ENCODE measurements at places on chromosomes 11 and 22. TPM values are rescaled to one million over a fixed set of nuclear protein-coding genes. Genes with fewer than 3 reads are reported as not detected.

DNA sequence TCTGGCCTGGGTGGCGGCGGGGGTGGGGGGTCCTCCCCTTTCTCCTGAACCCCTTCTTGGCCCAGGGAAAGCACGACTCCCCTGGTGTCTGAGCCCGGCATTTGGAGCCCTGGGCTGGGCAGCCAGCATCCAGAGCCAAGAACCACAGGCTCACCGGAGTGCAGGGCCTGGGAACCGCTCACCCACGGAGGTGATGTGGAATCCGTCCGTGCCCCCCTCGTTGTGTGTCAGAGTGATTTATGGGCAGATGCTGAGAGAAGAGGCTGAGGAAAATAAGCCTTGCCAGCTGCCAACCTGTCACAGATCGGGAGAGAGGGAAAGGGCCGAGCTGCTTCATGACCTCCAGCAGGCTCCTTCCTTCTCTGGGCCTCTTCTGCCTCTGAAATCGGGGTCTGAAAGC, 33.7 kb downstream of the WNT11 start:
- no peak for DNase-seq
- peaks cover 23% of the 10 kb centered on the region for H3K4me1 ChIP-seq
- no peak overlapping the region for H3K27ac ChIP-seq
- H3K4me3 ChIP-seq: no peak overlapping the region

The GAL3ST3 gene
- total RNA-seq: not detected

DNA sequence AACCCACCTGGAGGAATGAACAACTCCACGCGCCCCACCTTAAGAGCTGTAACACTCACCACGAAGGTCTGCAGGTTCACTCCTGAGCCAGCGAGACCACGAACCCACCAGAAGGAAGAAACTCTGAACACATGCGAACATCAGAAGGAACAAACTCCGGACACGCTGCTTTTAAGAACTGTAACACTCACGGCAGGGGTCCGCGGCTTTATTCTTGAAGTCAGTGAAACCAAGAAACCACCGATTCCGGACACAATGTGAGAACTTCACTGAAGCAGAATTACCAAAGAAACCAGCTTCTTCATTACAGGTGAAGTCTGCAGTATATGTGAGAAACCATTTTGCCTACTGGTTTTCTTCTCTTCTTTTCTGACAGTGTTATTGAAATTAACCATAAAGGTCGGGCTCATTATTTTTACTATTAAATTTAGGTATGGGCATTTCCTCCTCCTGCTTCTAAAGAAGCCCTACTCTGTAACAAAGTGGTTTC, 303.0 kb downstream of the KCNA4 start:
- H3K27me3 ChIP-seq: no peaks in the 10 kb centered on the region
- DNase-seq: no peak
- H3K4me3 ChIP-seq: no peak overlapping the region
- H3K36me3 ChIP-seq: no peaks in the 10 kb centered on the region
- H3K4me1 ChIP-seq: no peaks in the 10 kb centered on the region

DNA sequence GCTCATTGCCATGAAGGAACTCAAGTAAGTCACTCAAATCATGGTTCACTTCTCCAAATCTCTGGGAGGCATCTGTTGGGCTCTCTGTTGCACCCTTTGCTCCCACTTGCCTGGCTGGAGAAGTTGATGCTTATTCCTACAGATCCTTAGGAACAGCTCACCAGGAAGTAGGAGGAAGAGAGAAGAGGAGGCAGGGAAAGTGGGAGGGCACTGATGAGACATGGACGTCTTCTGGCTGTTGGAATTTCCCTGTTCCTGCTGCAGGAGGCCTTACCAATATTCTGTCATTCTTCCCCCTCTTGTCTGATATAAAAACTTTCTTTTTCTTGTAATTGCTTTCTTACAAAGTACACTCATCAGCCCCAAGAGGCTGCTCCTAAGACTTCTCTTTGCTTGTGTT, 13.6 kb downstream of the POLR2F start:
- peaks cover 4% of the 10 kb centered on the region for H3K36me3 ChIP-seq
- H3K27ac ChIP-seq: no peak overlapping the region
- DNase-seq: no peak
- H3K27me3 ChIP-seq: no peaks in the 10 kb centered on the region
- H3K4me1 ChIP-seq: peaks cover 1% of the 10 kb centered on the region

DNA sequence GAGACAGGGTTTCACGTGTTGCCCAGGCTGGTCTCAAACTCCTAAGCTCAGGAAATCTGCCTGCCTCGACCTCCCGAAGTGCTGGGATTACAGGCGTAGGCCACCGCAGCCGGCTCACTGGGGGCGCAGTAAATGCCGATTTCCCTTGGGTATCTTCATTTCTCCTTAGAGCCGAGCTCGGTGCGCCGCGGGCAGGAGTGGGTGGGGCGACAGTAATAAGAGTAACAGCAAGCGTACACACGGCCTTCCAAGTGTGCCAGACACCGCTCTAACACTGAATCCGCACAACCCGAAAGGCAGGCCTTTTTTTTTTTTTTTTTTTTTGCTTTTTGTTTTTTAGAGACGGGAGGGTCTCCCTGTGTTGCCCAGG, 500 bp upstream of the ADSL start:
- H3K4me3 ChIP-seq: peak overlapping the region; percentile 99
- H3K4me1 ChIP-seq: peaks cover 50% of the 10 kb centered on the region
- H3K27me3 ChIP-seq: no peaks in the 10 kb centered on the region
- peak overlapping the region; percentile 99 for H3K27ac ChIP-seq
- peak; percentile 64 for DNase-seq

- H3K4me1 ChIP-seq: no peaks in the 10 kb centered on the region
- DNase-seq: no peak
- no peaks in the 10 kb centered on the region for H3K36me3 ChIP-seq
- H3K27ac ChIP-seq: no peak overlapping the region
- H3K4me3 ChIP-seq: no peak overlapping the region
- H3K27me3 ChIP-seq: no peaks in the 10 kb centered on the region
Measured at GRCh38 chr22:48644108-48644507, 1183.6 kb downstream of the BRD1 start.

DNA sequence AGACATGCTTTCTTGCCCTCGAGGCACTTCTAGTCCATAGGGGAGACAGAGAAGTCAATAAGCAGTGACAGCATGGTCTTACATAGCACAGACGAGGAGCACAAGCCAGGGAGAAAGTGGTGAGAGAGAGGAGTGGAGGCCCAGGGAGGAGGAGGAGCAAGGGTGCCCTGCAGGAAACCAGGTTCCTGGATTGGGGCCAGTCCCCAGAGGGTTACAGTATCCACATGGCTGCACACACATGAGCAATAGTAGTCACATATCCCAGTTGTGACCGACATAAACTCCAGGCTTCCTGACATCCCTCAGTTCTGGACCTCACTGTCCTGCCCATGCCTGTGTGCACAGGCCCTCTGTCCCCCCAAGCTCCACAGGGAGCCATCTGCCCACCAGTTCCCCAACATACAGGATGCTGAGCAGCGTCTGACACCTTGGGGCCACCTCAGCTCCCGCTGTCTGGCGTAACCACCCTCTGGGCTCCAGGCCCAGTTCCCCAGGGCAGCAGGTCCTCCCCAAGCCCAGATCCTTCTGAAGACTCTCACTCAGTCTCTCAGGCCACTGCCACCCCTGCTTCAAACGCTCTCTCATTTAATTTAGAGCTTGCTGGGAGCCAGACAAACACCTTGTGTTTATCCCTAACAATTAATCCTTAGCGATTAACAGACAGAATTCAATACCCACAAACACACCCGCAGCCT, 53.7 kb downstream of the DSCAML1 start:
- H3K27ac ChIP-seq: no peak overlapping the region
- H3K36me3 ChIP-seq: no peaks in the 10 kb centered on the region
- DNase-seq: no peak

DNA sequence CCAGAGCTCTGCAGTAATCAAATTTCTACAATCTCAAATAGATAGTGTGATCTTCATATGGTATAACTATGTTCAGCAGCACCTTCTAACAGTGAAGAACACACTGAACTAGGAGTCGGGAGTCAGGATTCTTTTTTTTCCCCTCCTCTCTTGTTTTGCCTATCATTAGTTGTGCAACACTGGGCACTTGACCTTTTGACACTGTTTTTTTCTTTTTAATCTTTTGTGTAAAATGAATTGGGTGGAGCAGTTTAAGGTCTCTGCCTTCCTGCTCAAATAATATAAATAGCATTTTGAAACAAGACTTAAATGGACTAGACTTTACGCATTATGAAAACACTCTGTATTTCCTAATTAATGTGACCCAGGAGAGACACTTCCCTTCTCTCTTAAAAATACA, 39.7 kb downstream of the CTSC start:
- H3K27ac ChIP-seq: no peak overlapping the region
- peaks cover 90% of the 10 kb centered on the region for H3K36me3 ChIP-seq
- no peak for DNase-seq
- peaks cover 30% of the 10 kb centered on the region for H3K4me1 ChIP-seq

DNA sequence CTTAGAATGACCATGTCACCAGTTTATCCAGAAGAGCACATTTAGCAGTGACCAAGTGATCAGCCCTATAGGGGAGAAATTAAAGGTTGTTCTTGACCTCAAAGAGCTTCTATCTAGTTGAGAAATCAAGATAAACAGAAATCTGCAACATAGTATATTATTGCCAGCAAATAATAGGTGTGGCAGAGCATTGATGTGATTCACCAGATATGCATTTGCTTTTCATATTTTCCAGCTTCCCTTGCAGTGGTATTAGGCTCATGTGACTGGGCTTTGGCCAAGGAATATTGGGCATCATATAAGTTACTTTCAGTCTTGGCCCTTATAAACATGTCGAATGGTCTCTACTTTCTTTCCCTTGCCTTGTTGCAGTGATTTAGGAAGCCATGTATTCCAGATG, 34.5 kb downstream of the COMMD9 start:
- H3K4me3 ChIP-seq: no peak overlapping the region
- H3K27ac ChIP-seq: no peak overlapping the region
- H3K4me1 ChIP-seq: no peaks in the 10 kb centered on the region
- H3K27me3 ChIP-seq: peaks cover 17% of the 10 kb centered on the region
- no peak for DNase-seq

The SCGB1A1 gene
- not detected for total RNA-seq

The TIGD3 gene
- 1.1 TPM for total RNA-seq

GRCh38 chr11:129434641-129435498, 59.2 kb downstream of the BARX2 start:
- no peak overlapping the region for H3K4me3 ChIP-seq
- no peak for DNase-seq
- no peak overlapping the region for H3K27ac ChIP-seq
- H3K4me1 ChIP-seq: no peaks in the 10 kb centered on the region
- H3K36me3 ChIP-seq: no peaks in the 10 kb centered on the region

DNA sequence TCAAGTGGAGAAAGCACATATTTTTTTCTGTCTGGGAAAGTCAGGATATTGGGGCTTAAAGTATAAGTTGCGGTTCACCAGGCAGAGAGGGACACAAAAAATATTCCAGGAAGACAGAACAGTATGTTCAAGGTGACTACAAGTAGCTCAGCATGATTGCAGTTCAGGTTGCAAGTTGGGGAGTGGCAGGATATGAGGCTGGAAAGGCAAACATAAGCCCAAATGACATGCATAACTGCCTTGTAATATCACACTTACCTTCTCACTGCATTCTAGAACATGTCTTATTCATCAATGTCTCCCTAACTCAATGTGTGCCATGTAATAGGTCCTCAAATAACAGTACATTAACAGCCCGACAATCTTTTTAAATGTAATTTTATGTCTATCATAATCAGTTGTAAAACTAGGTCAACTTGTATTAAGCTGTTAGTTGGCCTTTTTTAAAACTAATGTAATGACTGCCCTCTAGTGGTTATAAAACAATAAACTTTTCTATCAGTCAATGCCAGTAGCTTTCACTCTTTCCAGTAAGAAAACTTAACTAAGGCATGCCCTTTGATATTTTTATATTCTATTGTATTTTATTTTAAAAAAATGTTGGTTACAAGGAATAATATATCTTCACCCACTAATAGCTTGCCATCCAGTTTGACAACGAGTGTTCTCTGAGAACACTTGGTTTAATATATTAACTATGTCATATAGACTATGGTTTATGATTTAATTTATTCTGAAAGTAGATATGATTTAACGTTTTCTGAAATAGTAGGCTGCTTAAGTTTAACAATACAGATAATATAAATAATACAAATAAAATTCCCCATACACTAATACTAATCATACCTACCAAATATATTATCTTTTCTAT, 39.4 kb upstream of the CFAP300 start:
- peaks cover 26% of the 10 kb centered on the region for H3K27me3 ChIP-seq
- no peak overlapping the region for H3K27ac ChIP-seq
- peaks cover 6% of the 10 kb centered on the region for H3K4me1 ChIP-seq
- H3K36me3 ChIP-seq: no peaks in the 10 kb centered on the region
- H3K4me3 ChIP-seq: no peak overlapping the region
- no peak for DNase-seq

The DUSP8 gene
- 0.50 TPM for total RNA-seq

DNA sequence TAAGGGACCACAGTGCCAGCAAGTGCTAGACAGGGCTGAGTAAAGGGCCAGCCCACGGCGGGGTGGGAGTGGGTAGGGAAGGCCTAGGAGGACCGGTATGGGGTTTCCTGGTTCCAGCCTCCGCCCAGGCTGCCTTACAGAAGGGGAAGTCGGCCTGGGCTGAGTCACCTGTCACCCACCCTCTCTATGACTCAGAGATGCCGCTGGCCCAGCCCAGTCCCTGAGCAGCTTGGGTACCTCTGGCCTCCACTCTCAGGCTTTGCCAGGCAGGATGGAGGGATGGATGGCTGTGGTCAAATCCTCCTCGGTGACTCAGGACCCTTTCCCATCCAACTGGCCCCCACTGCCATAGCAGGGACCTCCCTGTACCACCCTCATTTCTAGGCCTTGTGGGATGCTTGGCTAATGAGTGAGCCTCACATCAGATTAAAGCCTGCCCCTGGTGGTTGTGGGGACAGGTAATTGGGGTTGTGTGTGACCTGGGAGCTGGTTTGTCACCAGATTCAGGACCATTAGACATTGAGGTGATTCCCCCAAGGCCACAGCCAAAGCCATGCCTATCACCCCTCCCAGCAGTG, 13.9 kb downstream of the SLC35E4 start:
- H3K36me3 ChIP-seq: peaks cover 1% of the 10 kb centered on the region
- peaks cover 31% of the 10 kb centered on the region for H3K4me1 ChIP-seq
- DNase-seq: peak; percentile 90

GRCh38 chr22:43520632-43521039, 108.8 kb downstream of the MPPED1 start:
- no peak overlapping the region for H3K4me3 ChIP-seq
- H3K27ac ChIP-seq: no peak overlapping the region
- peaks cover 20% of the 10 kb centered on the region for H3K27me3 ChIP-seq

- DNase-seq: peak; percentile 77
- H3K36me3 ChIP-seq: peaks cover 2% of the 10 kb centered on the region
- H3K27me3 ChIP-seq: peaks cover 2% of the 10 kb centered on the region
- H3K4me1 ChIP-seq: peaks cover 40% of the 10 kb centered on the region
Measured at GRCh38 chr11:44530413-44531115, 34.9 kb upstream of the CD82 start.
